ENCODE measurements at places on chromosomes 2 and 18. TPM values are rescaled to one million over a fixed set of nuclear protein-coding genes. Genes with fewer than 3 reads are reported as not detected.

Gene RAPH1
- 3.0 TPM for total RNA-seq

Gene GFPT1
- total RNA-seq = 16.4 TPM

Gene HNMT
- total RNA-seq = not detected

Gene LIPG
- 0.18 TPM for total RNA-seq

Gene MTLN
- total RNA-seq = 39.3 TPM

Gene DSC3
- total RNA-seq = not detected

Gene DES
- total RNA-seq = not detected

Gene REG1B
- total RNA-seq = not detected

Gene PLGLB2
- 3.7 TPM for total RNA-seq

Gene DUSP28
- 10.1 TPM for total RNA-seq

Gene IL36RN
- total RNA-seq = not detected

Gene GPR155
- 36.3 TPM for total RNA-seq

Gene FIGN
- total RNA-seq = not detected

Gene MFSD6
- 38.5 TPM for total RNA-seq

Gene CPLX4
- not detected for total RNA-seq

Gene C2orf66
- 0.17 TPM for total RNA-seq

Gene MARCHF4
- not detected for total RNA-seq

Gene STAM2
- total RNA-seq = 15.9 TPM

Gene GPBAR1
- 0.82 TPM for total RNA-seq

Gene ANKRD29
- total RNA-seq = not detected

Gene STEAP3
- total RNA-seq = not detected

Gene LYPD1
- total RNA-seq = not detected

Gene IL36A
- total RNA-seq = not detected

Gene FKBP7
- 1.6 TPM for total RNA-seq

Gene CCDC74B
- total RNA-seq = 0.77 TPM

Gene CCDC102B
- total RNA-seq = 0.87 TPM

Gene SLC19A3
- not detected for total RNA-seq

Gene SALL3
- total RNA-seq = not detected

Gene DHRS9
- total RNA-seq = not detected

Gene TEX44
- total RNA-seq = not detected

Gene ACMSD
- not detected for total RNA-seq

Gene POMC
- 2.8 TPM for total RNA-seq

All from activated naive CD4-positive, alpha-beta T cell treated with anti-CD3 and anti-CD28 coated beads, Interleukin-2, amount 10 ng/mL, durations not matched to agents 5 hours and 36 hours (primary cell).